Activated CD4-positive, alpha-beta T cell treated with anti-CD3 and anti-CD28 coated beads, Interleukin-2, amount 10 ng/mL, durations not matched to agents 7 days and 5 days (primary cell): ENCODE measurements at places on chromosomes 2 and 18. TPM values are rescaled to one million over a fixed set of nuclear protein-coding genes. Genes with fewer than 3 reads are reported as not detected.

FZD7 gene
- 0.10 TPM for total RNA-seq

ZSWIM2 gene
- total RNA-seq: not detected

DNA sequence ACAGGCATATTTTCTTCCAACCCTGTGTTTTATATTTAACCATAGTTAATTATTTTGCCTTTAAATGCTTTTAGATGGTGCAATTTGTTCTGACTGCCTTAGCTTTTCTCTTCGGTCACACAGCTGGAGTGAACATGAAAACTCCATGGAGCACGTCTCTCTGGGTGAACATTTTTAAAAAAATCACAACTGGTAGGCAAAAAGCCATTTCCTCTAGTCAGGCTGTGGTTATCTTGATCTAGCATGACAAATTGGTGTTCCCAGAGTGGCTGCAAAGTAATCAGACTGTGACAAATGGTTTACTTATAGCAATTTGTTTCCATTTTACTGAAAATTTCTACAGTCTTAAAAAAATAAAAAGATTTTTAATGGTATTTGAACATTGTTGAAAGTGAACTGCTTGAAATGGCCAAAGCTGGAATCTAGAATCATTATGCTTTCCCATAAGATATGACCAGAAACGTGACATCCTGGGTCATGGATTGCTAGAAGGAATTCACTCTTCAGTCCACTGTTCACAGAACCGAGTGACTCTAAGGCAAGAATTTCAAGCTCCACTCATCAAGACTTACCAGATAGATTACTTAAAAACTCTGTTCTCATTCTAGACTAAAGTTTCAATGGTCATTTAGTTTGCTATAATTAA, 703.6 kb downstream of the CPS1 start:
- H3K27ac ChIP-seq: no peak overlapping the region
- no peaks in the 10 kb centered on the region for H3K36me3 ChIP-seq
- H3K4me1 ChIP-seq: no peaks in the 10 kb centered on the region
- no peak for DNase-seq
- H3K4me3 ChIP-seq: no peak overlapping the region

GRCh38 chr2:43538034-43538670, 57.7 kb downstream of the THADA start:
- H3K27me3 ChIP-seq: no peaks in the 10 kb centered on the region
- H3K27ac ChIP-seq: no peak overlapping the region
- no peak for DNase-seq
- H3K4me3 ChIP-seq: no peak overlapping the region
- peaks cover 15% of the 10 kb centered on the region for H3K4me1 ChIP-seq
- H3K36me3 ChIP-seq: peaks cover 24% of the 10 kb centered on the region

DNA sequence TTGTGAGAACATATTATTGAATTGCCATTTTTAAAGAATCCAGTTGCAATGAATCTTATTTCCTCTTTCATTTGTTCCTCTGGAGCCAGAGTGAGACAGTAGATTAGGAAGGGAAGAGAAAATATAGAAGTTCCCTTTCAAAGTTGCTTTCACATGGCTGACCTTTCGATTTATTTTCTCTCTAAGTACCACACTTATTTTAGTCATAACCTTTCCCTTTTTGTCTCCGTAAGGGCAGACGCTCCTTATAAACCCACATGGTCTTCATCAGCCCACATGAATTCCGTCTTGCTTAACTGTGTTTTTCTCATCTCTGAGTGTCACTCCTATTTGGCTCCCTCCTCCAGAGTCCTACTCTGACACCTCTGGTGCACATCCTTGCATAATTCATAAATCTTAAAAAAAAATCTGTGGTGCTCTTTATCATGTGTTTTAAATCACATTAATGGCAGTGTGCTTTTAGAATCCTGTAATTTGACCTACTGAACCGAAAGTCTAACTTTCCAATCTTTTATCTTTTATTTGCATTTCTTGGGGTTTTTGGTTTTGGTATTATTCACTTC, 38.5 kb upstream of the ZNF396 start:
- no peak for DNase-seq
- H3K4me3 ChIP-seq: no peak overlapping the region
- H3K27ac ChIP-seq: no peak overlapping the region
- H3K36me3 ChIP-seq: no peaks in the 10 kb centered on the region
- peaks cover 22% of the 10 kb centered on the region for H3K4me1 ChIP-seq
